ENCODE measurements at places on chromosomes 3 and 15.

DNA sequence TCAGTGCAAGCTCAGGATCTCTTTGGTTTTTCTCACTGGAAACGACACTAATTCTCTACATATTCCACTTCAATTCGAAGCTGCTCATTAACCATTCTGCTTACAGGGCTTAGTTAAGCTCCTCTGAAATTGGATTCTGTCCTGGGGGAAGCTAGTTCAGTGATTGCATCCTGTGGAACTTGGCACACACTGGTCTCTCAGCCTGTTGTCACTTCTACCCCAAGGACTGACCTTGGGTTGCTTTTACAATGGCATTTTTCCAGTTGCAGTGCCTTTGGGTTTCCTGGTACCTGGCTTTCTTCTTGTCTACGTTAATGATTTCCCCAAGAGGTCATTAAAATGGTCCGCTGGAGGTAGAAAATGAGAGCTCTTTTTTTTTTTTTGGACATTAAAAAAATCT, 33.3 kb upstream of the GABRB3 start:
- no peak for DNase-seq

- DNase-seq: no peak
Observed at GRCh38 chr3:104596054-104596453, 770.7 kb upstream of the ALCAM start.

GRCh38 chr15:100468285-100468684, 60.5 kb downstream of the CERS3 start:
- no peak for DNase-seq

GRCh38 chr3:137767538-137768360, 3.6 kb downstream of the SOX14 start:
- DNase-seq: peak; percentile 75

DNA sequence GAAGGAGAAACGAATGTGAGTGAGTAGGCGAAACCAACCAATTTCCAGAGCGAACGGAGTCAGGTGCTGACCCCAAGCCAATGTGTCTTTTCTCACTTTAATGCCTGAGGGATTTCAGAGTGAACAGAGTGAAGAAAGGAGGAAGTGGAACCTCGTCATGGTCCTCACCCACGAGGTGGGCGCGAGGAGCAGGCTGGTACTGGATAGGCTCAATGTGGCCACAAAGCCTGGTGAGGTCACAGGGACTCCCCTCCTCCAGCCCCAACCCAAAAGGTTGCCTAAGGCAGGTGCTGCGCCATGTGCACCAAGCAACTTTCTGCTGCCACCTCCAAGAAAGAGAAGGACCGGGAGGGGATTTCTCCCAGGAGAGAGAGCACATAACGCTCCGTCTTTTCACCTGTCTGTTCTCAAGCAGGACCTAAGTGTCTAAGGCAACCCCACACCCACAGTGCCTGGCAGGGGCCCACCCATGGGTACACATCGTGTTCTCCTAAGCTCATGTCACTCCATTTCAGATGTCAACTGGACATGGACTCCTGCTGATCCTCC, 3.8 kb downstream of the NRROS start:
- no peak for DNase-seq

- DNase-seq: no peak
Observed at GRCh38 chr15:62107571-62108121, 40.9 kb downstream of the C2CD4A start.

DNA sequence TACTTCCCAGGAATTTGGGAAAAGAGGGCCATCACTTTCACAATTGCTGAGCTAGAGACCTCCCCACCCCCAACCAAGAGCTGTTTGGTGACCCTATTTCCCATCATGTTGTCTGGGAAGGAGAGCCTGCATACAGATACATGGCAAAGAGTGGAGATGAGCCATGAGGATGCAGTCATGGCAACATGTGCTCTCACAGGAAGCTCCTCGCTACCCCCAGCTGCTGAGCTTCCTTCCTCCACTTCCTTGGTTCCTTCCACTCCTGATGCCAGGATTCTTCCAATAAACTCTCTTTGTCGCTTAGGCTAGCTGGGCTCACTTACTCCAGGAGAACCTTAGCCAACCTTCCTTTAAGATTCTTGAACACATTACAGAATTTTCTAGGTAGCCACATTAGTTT, 48.3 kb upstream of the MUC13 start:
- no peak for DNase-seq

- DNase-seq: no peak
Observed at GRCh38 chr3:162569314-162569713, 1072.7 kb downstream of the OTOL1 start.

DNA sequence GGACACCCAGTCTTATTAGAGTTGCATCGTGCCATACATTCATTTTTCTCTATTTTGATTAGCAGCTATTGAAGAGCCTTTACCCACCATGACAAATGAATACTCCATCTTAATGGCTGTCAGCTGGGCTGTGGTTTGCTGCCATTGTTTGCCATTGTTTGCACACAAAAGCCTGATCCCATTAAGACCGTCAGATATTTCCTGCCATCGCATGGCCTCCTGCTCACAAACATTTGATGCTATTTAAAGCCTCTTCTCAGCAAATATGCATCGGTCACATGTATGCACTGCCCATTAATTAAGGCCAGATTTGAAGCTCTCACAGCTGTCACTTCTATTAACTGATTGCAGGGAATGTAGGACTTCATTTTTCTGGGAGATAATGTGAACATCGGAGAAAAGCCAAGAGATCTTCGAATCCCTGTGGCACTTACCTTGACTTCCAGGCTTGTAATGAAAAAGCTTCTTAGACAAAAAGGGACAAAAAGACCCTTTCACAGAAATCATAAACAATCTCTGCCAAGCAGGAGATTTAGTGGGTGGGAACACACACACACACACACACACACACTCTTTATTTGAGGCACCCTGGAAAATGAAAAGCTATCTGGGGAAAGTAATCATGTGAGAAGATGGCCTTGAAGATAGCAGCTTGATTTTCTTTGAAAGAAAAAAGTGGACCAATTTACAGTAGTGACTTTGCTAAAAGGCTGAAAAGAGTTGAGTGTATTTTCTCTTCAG, 175.4 kb upstream of the NR2E3 start:
- DNase-seq: no peak

Data from ecto neural progenitor cell (in vitro differentiated cells).